ENCODE measurements at places on chromosomes 7 and 10.

GRCh38 chr7:139943401-139943800 is 114.3 kb downstream of the TBXAS1 start:
- no peak for DNase-seq

DNA sequence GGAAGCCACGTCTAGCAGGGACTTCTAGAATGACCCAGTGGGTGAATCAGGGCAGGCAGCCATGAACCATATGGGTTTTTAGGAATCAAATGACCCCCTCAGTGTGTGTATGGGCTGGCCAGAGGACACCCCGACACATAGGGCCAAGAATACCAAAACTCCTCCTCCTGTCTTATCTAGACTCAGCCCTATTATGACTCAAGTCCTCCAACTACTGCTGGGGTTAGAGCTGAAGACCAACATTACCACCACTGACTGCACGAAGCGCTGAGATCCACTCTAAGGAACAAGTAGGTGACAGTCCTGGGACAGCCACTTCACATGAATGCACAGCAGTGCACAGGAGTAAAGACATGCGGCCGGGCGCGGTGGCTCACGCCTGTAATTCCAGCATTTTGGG is 11.5 kb upstream of the SVOPL start:
- no peak for DNase-seq

- no peak for DNase-seq
These were observed 31.0 kb upstream of the CBLL1 start for GRCh38 chr7:107712896-107713295.

- no peak for DNase-seq
These were observed 119.3 kb upstream of the MDFIC start for GRCh38 chr7:114802632-114803031.

GRCh38 chr7:21538936-21539495 is 3.8 kb upstream of the DNAH11 start:
- DNase-seq, result no peak

DNA sequence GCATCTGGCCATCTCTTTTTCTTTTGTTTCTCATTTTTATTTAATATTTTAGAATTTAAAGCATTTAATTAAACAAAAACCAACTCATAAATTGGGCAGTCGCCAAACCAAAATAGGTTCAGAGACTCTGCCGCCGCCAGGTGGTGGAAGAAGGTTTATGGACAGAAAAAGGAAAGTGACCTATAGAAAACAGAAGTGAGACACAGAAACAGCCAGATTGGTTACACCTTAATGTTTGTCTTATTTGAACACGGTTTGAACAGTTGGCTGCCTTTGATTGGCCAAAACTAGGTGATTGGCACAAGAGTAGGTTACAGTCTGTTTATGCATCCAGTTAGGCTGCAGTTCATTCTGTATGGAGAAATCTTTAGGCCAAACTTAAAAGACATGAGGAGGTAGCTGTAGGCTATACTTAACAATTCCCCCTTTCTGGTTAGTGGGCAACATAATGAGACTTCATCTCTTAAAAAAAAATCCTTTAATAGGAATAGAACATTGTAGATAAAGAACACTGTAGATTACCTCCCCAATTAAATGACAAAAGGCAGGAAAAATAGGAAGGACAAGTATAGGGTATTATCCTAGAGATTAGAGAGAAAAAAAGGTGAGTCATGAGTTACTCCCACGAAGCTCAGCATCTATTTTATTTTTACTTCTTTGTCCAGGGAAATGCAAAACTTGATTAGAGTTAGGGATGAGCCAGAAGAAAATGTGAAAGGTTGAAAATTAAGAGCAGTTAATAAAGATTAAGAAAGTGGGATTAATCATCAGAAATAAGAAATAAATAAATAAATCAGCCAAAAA is 23.9 kb upstream of the CYCS start:
- no peak for DNase-seq

DNA sequence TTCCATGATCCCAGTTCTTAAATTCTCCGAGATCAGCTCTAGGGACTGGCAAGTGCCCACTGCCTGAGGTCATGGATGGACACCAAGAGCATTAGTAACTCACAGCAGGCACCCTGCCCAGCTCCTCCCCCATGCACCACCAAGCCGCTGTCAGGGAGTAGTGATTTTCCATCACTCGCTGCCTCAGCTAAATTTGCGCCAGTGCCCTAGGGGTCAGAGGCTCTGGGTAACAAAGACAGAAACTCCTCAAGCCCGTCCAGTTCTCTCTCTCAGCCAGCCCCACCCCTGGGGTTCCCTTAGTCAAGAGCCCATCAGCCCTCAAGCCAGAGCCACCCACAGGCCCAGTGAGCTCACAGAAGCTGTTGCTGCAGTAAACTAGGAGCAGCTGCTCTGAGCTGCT is 30.0 kb downstream of the PAX2 start:
- no peak for DNase-seq

- DNase-seq, result peak; percentile 85
These were observed at the start of gene MAD1L1 for GRCh38 chr7:2232766-2233520. TSS of gene MAD1L1 (minus strand) at chr7:2232945. CDS start at chr7:2230133, 2,812 bp downstream.

GRCh38 chr10:95475003-95475383 is 86.2 kb downstream of the SORBS1 start:
- no peak for DNase-seq

GRCh38 chr10:28375399-28376354 is 72.8 kb upstream of the MPP7 start:
- DNase-seq, result no peak

DNA sequence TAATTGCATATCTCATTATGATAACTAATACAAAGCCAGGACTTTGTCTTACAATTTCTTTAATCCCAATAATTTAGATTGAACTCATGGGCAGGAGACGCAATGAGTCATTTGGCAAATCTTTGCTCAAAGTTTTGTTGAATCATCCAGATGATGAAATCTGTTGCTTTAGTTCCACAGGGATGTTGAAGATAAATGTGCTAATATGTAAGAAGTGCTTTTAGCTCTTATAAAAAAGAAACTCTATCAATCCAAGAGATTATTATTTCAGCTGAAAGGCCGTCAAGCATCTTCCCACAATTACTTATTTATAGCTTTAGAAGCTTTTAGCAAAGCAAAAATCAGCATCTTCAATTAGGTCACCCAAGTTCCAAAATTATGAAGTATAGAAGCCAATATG is 36.8 kb upstream of the ANK3 start:
- DNase-seq, result no peak

DNA sequence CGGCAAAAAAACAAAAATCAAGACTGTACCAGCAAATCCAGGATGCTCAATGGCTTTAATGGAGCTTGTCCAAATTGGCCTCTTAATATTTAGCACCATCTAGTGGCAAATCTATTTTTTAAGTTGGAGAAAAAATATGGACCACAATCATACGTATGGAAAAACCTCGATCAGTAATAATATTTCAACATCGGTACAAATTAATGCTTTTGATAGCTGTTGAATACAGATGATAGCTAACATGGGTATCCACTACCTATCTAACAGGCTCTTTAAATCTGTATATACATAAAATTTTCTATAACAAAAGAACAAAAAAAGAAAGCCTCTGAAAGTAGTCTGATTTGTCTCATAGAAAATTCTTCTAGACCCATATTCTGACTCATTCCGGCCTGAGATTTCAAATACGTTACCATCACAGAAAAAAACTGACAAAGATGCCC is 29.2 kb downstream of the COA1 start:
- DNase-seq, result no peak

- no peak for DNase-seq
These were observed 148.6 kb upstream of the YAE1 start for GRCh38 chr7:39417642-39418041.

- DNase-seq, result no peak
These were observed 938.7 kb upstream of the PHF14 start for GRCh38 chr7:10034843-10035556.

DNA sequence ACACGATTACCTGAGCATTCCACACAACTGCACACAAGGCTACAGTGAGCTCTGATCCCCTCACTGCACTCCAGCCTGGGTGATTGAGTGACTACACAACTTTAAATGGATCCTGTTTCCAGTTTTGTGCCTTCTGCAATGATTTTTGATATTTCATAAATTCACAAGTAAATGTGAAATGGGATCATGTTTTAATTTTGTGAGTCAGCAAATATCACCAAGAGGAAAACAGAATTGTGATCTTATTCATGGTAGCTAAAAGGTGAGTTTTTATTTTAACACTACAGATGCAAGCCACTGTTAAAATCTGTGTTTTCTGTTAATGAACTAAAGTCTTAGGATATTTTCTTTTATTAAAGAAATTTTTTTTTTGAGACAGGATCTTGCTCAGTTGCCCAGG is 11.4 kb downstream of the ICA1 start:
- no peak for DNase-seq

- DNase-seq, result no peak
These were observed 120.9 kb downstream of the TRIL start for GRCh38 chr7:28837216-28837615.

- DNase-seq, result no peak
These were observed 12.5 kb upstream of the TMEM72 start for GRCh38 chr10:44898665-44899064.

- DNase-seq, result no peak
These were observed 70.1 kb downstream of the AUTS2 start for GRCh38 chr7:69668339-69668870.

DNA sequence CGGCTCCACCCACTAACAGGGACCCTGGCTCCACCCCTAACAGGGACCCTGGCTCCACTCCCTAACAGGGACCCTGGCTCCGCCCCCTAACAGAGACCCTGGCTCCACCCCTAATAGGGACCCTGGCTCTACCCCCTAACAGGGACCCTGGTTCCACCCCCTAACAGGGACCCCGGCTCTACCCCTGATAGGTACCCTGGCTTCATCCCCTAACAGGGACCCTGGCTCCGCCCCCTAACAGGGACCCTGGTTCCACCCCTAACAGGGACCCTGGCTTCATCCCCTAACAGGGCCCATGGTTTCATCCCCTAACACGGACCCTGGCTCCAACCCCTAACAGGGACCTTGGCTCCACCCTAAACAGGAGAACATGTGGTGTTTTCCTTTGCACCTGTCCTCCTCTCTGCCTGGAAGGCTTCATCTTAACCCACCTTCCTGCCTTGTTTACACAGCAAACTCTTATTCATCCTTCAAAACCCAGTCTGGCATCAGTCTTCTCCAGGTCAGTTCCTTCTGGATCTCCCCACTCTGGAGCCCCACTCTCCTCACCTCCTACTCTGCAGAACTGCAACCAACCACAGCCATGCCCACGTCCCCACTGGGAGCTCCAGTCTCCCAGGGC is 58.0 kb downstream of the CHST15 start:
- no peak for DNase-seq

DNA sequence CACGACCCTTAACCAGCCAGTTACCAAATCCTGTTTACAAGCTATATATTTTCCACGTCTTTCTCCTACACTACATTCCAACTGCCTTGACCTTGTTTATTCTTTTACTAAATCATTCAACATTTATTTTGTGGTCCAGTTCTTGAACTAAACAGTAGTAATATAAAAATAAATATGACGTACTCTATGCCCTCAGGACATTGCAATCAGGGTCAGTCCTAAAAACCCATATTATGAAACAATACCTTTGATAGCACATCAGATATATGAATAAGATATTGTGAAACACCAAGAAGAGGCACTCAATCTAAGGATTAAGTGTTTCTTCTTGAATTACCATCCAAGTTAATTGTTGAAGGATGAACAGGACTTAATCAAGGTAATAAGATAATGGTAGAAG is 52.5 kb upstream of the WNT16 start:
- no peak for DNase-seq

DNA sequence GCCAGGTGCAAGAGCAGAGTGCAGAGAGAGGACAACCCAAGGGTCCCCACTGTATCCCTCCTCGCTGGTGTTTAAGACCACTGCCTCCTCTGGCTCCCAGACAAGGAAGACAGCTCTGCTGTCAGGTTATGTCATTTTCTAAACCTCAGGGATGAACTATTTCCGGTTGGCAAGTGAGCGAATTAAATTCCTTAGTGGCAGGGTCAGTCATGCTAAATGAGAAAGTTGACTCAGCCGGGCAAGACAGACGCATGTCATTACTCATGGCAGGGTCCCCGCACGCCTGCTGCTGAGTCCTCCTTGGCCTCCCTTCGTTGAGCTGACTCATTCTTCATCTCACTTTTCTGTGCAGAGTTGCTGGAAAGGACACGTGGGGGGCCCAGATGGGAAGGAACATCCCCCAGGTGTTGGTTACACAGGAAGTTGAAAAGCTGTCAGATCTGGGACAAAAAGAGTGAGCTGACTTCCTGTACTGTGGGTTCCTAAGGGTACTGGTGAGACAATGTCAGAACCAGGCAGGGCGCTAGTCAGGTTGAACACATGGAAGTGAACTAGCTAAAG is 47.1 kb upstream of the UCN3 start:
- peak; percentile 62 for DNase-seq

DNA sequence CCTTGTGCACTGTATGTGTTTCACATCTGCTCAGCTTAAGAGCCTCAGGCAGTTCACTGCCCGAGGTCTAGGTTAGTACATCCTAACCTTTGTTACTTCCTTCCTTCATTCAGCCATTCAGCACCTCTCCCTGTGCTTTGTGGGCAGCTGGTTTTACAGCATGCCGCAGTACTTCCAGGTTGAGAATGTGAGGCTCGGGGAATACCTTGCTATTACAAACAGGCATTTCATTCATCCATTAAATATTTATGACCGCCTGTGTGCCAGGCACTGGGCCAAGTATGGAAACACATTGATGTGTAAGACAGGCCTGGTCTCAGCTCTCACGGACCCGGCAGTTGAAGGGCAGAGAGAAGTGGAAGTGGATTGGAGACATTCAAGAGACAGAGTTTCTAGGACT is 82.4 kb downstream of the SHH start:
- DNase-seq, result no peak

GRCh38 chr10:77513781-77514331 is 123.8 kb downstream of the KCNMA1 start:
- no peak for DNase-seq

DNA sequence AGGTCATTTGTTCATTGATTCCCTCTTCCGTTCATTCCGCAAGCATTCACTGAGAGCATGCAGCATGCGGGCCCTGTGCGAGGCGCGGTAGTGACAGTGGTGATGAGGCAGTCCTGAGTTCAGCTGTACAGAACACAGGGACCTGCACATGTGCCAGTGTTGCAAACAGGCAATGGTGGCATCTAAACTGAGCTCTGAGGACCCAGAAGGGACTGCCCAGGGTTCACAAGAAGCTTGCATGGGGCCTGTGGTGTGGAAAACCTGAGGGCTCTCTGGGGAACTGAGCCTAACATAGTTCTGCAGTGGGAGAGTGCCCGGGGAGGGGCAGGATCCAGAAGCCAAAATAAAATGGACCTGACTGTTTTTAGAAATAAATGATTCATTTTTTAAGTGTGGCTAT is 13.2 kb downstream of the ZNF488 start:
- DNase-seq, result no peak

GRCh38 chr7:125089171-125089570 is 159.5 kb upstream of the POT1 start:
- DNase-seq, result no peak

DNA sequence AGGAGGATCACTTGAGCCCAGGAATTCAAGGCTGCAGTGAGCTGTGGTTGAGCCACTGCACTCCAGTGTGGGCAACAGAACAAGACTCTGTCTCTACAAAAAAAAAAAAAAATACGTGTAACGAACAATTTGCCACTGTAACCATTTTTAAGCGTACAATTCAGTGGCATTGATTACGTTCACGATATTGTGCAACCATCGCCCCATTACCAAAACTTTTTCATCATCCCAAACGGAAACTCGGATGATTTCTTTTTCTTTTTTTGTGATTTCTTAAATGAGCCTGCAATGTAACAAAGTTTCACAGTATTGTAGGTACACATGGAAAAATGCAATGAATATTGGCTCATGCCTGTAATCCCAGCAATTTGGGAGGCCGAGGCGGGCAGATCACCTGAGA is 9.5 kb downstream of the GRIFIN start:
- no peak for DNase-seq
